Glomerular endothelial cell (primary cell): ENCODE measurements at places on chromosomes 16 and 17.

DNA sequence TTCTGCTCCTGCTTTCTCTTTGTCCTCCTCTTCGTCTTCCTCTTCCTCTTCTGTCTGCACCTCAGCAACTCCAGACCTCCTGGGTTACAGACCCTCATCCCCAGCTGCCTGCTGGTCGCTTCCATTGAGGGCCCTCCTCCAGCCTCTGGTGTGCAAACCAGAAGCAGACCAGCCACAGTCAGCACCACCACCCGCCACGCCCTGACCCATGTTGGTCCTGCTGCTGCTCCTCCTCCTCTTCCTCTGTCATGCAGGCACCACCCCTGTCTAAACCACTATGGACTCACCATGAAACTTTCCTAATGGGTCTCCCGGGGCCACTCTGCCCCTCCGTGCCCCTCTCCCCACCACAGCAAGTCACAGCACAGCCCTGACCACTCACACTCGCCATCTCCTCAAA is 11.4 kb upstream of the OGFOD3 start:
- no peak for DNase-seq

DNA sequence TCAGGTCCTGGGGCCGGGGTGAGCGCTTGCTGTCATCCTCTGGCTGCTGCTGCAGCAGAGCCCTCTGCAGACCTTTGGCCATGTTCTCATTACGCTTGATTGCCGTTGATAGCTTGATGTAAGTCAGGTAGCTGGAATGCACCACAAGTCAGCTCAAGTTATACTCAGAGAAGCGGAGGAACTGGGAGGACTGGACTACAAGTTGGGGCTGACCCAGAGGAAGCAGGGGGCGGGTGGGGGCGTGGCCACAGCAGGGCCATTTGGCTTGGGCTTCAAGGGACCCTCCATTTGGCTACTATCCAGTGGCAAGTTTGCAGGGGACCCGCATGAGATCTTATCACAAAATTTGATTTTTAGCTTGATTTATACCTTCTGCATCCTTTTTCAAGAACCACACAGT is 19.0 kb upstream of the EVPL start:
- no peak for DNase-seq

- no peak for DNase-seq
Measured at GRCh38 chr17:968812-969730, 10.5 kb downstream of the NXN start.

GRCh38 chr17:42193216-42193968 is 902 bp downstream of the GHDC start:
- no peak for DNase-seq

GRCh38 chr17:7887038-7887481 is 1.5 kb upstream of the CHD3 start:
- DNase-seq = peak; percentile 92

GRCh38 chr16:71855937-71856662 is 10.3 kb downstream of the ATXN1L start:
- no peak for DNase-seq

DNA sequence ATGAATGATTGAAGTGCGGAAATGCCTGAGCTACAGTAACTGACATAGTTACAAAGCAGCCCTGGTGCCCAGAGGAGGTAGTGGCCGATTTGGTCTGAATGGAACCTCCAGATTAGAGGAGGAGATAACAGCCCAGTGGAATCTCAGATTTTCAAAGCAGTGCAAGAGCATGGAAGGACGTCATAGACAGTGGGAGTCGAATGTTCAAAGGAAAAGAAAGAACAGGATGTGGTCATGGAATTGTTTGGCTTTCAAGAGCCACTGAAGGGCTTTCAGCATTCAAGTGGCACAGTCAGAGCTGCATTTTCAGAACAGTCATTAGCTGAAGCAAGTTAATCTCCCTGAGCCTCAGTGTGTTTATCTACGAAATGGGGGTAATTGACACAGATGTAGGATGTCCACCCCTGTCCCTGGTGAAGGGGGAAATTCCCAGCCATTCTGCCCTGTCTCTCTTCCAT is 104.6 kb upstream of the CACNG3 start:
- peak; percentile 60 for DNase-seq

DNA sequence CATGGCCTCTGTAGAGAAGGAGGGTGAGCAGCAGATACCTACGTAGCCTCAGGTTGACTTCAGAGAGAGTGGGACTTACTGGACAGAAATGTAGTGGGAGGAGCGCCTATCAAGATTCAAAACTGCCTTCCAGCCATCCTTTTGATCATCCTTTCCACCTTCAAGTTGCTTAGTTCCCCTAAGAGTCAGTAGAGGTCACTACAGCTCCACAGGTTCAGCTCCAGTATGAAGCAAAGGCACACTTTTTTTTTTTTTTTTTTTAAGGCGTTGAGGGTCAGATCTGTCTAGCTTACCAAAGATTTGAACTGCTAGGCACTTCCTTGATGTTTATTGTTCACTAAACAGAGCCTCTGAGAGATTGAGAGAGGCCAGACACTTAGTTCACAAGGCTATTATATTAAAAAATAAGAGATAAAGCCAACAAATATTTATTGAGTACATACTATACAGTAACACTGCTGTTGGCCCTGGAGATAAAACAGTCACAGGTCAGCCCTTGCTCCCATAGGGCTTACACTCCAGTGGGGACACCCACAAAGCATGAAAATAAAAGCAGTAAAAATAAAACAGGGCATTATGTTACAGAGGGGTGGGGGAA is 3.1 kb downstream of the RNF227 start:
- peak; percentile 50 for DNase-seq

DNA sequence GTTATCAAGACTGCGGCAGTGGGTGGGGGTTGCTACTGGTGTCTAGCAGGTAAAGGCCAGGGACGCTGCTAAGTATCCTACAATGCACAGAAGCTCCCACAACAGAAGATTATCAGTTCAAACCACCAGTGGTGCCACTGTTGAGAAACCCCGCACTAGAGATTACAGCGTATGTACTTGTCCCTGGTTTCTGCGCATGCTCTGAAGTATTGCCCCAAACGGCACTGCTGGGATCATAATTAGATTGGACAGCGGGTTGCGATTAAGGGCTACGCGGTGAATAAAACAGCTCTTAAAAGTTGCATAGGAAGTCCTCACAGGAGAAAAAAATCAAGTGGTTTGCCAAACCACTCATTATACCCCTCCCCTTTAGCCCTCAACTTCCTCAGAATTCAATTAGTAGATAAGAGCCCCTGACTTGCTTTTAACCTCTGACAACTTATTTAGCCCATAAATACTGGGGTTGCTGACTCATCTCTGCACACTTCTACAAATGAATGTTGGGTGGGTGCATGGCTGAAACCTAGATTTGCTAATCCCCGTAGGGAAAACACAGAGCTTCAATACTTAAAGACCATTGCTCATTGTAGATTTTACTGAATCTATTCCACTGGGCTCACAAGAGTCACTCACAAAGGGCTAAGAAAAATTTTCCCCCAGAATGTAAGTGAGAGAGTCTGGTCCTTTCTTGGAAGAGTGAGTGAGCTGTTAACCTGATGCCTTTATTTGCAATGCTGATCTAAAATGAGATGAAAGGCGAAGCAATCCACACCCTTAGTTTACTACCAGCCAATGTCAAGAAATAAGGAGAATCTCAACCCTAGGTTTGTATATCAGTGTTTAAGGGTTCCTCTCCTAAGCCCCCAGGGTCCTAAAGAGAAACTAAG is 91.8 kb downstream of the RGS9 start:
- DNase-seq = peak; percentile 25

DNA sequence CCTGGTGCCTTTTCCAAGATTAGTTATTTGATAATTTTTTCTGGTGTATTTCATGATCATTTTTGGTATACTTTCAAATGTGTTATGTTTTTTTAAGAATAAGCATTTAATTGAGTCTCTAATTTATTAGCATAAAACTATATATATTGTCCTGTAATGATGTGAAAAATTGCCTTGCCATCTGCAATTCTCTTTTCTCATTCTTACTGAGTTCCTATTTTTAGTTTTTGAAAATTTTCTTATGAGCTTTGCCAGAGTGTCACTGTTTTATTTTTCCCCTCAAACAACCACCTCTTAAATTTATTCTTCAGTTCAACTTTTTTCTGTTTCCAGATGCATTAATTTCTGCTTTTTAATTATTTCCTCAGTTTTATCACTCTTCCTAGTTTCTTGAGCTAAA is 59.3 kb downstream of the PRKCB start:
- DNase-seq = no peak

GRCh38 chr17:73936908-73937627 is 266.4 kb upstream of the RPL38 start:
- no peak for DNase-seq

- DNase-seq = no peak
Measured at GRCh38 chr16:30982548-30983288, 2.3 kb upstream of the HSD3B7 start.

DNA sequence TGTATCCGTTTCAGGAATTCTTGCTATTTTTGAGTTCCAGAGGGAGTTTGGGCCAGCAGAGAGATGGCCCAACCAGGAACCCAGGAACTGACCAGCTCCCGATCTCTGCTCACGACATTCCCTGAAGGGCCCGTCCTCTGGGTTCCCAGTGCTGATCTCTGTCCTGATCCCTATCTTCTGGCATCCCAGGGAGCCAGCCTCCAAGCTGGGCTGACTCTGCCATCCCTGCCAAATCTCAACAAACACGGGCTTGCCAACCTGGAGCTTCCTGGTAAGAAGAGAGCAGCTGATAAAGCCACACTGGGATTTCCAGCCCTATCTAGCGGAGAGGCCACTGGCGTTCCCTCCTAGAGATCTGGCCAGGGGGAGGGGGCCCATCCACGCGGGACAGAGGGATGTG is 16.2 kb downstream of the GPRC5B start:
- DNase-seq = no peak

- no peak for DNase-seq
Measured at GRCh38 chr16:58365623-58366022, 26.6 kb upstream of the GINS3 start.

- DNase-seq = no peak
Measured at GRCh38 chr16:12976496-12976895, 75.1 kb downstream of the SHISA9 start.

DNA sequence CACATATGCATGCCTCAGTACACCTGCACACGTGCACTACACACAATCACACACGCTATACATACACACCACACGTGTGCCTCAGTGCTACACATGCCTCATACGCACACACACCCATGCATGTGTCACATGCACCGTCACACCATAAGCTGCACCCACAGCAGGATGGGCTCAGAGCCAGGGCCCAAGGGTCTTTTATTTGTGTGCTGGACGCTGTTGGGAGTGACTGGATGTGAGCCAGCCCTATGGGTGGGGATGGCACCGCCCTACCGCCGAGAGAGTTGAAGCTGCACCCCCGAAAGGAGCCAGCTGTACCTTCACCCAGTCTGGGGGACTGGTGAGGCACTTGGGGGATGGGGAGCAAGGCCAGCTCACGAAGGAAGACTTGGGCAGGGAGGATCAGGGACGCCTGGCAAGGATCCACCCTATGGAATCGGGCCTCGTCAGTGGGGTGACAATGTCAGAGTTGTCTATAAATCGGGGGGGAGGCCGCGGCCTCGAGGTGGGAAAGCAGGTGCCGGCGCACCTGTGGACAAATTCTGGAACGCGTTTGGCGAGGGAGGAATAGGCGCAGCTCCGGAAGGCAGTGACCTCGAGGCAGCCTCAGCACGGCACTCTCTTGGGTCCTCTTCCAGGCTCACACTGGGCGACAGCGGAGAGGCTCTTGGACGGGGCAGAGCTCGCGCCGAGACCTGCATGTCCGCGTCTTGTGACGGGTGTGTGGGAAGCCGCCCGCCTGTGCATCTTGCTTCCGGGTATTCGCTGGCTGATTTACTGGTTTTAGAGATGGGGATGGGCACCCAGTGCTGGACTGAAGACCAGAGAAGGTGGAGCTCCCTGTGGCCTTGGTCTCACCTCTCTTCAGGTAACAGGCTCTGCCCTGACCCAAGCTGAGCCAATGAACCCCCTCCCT is 7.3 kb downstream of the RGS11 start:
- DNase-seq = no peak

- no peak for DNase-seq
Measured at GRCh38 chr17:70017112-70017511, 57.9 kb upstream of the KCNJ16 start.

GRCh38 chr17:43548689-43549379 is 2.7 kb upstream of the ETV4 start:
- DNase-seq = no peak

DNA sequence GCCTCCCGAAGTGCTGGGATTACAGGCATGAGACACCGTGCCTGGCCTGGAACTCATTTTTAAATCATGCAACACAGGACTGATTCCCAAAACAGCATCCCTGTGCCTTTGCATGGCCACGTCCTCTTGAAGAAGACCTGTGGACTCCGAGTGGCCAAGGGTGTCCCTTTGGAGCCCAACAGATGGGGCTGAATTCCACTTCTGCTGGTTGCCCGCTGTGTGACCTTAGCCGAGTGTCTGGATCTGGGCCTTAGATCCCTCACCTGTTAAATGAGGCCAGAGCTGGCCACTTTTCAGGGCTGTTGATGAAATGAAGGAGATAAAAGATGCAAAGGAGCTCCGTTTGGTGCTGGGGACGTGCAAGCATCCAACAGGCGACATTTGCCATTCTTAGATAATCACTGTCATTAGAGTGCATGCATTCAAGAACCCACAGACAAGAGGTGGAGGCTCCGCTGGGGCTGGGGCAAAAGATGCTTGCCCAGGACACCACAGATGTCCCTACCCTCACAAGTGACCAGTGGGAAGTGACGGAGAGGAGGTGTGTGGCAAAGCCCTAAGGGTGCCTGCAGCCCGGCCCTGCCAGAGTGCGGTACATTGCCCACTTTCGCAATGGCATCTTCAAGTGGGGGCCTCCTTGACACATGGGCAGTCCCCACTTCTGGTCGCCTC is 354.1 kb upstream of the TNRC6C start:
- DNase-seq = no peak

GRCh38 chr16:2271848-2272461 is 4.0 kb upstream of the RNPS1 start:
- DNase-seq = no peak

GRCh38 chr16:22945361-22945760 is 131.4 kb downstream of the HS3ST2 start:
- DNase-seq = no peak

- DNase-seq = no peak
Measured at GRCh38 chr17:76700270-76700616, 10.5 kb downstream of the MXRA7 start.

DNA sequence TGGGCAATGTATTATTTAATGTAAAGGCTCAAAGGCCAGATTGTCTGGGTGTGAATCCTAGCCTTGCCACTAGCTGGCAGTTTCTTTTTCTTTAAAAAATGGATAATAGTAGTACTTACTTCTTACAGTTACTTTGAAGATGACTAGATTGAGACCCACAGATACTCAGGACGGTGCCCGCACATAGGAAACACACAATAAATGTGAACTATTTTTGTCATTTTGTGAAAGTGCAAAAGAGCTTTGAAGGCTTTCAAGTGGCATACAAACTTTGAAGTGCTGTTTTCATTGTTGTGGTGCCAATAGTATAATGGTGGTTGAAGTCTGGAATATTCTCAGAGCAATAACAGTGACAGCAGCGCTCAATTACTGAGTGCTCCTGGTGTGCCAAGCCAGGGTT is 63.6 kb downstream of the OTOA start:
- no peak for DNase-seq

DNA sequence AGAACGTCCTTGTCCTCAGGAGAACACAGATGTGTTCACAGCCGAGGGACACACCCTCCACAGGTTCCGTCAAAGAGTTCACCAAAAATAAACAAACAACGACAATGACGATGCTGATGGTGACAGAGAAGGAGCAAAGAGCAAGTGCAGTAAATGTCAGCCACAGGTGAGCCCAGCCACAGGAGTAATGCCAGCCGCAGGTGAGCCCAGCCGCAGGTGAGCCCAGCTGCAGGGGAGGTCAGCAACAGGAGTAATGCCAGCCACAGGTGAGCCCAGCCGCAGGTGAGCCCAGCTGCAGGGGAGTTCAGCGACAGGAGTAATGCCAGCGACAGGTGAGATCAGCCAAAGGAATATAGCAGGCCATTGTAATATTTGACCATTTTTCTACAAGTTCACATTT is 315.2 kb downstream of the FOXL1 start:
- no peak for DNase-seq
